Activated CD4-positive, CD25-positive, alpha-beta regulatory T cell treated with anti-CD3 and anti-CD28 coated beads, Interleukin-2, amount 50 U/mL, for 16 hours (primary cell): ENCODE measurements at places on chromosomes 6 and 20.

GRCh38 chr20:50930139-50930975 lies 880 bp downstream of the ADNP start:
- no peak for DNase-seq

GRCh38 chr6:73694711-73695411 lies 1.1 kb upstream of the CD109 start:
- no peak for DNase-seq

DNA sequence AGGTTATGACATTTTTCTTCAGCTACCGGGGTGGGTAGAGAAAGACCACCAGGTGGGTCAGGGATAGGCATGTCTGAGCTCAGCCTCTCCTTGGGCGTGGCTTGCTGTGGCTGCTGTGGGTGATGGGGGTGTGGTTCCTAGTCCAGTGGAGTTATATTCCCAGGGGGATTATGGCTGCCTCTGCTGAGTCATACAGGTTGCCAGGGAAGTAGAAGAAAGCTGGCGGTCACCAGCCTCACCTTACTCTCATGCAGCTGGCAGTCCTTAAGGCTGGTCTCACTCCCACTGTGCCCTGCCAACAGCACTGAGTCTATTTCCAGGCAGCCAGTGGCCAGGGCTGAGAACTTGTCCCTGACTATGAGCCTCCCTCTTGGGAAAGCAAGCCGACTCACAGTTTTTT lies 130.0 kb downstream of the SCP2D1 start:
- no peak for DNase-seq

- DNase-seq = no peak
These were observed 60.0 kb downstream of the DNAH8 start for GRCh38 chr6:38774929-38775707.

- DNase-seq = no peak
These were observed 59.7 kb upstream of the SMIM29 start for GRCh38 chr6:34308483-34308882.

DNA sequence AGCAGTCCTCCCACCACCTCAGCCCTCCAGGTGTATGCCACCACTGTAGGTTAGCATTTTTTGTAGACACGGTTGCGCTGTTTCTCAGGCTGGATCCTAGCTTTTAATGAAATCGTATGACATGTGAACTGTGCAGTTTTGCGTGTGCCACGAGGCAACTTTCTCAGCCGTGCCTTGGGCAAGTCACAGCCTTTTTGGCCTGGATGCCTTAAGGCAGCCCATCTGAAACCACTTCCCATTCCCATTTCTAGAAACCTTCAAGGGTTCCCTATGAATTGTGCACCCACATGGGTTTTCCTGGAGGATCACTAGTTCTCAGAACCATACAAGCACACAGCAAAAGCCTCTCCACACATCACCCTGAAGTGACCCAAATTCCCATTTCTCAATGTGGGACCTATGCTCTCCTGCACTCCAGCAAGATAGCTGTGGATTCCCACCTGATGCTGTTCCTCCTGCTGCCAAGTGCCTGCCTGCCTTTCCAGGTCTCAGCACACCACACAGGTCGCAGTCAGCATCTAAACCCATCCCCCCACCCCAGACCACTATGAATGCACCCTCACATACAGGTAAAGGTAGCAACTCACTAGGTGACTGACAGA lies 28.9 kb downstream of the SNX5 start:
- DNase-seq = no peak

- no peak for DNase-seq
These were observed 445 bp downstream of the RAB32 start for GRCh38 chr6:146543940-146544615.

- no peak for DNase-seq
These were observed 102.6 kb upstream of the TNFAIP3 start for GRCh38 chr6:137764464-137764863.

DNA sequence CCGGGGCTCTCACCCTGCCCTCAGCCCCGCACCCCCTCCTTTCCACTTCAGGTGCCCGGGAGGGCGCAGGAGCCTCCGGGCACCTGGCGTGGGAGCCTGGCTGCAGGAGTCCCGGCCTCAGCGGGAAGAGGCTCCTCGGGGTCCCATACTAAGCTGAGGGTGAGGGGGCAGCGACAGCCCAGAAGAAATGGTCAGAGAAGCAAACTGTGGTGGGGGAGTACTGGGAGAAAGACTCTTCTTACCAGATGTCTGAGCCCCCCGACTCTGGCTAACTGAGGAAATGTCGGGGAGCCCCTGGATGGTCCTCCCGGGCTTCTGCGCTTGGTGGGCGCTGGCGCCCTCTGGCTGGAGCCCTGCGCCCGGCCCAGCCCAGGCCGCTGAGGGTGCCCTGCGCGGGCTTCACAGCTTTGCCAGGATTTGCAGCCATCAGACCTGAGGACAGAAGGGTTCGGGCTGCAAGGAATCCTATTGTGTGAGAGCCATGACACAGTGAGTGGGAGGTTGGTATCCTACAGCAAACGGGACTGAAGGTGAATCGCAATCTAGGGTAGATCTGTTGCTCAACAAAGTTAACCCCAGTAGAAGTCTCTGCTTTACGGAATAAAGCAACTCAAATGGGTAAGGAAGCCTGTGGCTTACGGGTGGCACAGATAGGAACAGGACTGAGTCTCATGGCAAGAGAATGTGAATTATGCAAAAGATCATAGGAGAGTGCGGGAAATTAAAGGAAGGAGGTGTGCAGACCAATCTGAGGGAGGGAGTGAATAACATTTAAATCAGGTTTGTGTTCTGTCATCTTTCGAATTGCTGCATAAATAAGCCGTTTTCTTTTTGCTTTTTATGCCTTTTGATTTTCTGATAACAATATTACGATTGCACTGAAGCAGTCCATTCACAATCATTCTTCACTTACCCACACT lies 639 bp upstream of the RCAN2 start:
- DNase-seq = no peak

GRCh38 chr20:50276119-50277063 lies 85.8 kb downstream of the CEBPB start:
- no peak for DNase-seq

GRCh38 chr6:83221276-83221675 lies 28.1 kb downstream of the RWDD2A start:
- no peak for DNase-seq

DNA sequence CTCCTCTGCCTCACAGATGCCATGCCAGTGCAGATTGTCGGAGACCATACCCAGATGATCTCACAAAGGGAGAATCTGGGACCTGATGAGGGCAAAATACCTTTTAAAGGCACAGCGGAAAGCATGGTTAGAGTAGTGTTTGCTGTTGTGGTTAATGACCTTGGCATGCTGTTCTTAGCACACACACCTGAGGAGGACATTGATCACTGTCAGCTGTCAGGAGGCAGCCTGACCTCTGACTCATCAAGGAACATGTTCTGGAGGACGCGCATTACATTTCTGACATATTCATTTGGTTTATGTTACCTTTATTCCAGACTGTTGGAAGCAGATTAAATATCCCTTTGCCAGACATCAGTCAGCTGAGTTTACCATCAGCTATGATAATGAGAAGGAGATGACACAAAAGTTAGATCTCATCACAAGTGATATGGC lies 57.1 kb downstream of the GOPC start:
- no peak for DNase-seq

- DNase-seq = no peak
These were observed 5.4 kb downstream of the GID8 start for GRCh38 chr20:62943396-62943795.

GRCh38 chr6:7171119-7171518 lies 63.4 kb downstream of the RREB1 start:
- DNase-seq = no peak

DNA sequence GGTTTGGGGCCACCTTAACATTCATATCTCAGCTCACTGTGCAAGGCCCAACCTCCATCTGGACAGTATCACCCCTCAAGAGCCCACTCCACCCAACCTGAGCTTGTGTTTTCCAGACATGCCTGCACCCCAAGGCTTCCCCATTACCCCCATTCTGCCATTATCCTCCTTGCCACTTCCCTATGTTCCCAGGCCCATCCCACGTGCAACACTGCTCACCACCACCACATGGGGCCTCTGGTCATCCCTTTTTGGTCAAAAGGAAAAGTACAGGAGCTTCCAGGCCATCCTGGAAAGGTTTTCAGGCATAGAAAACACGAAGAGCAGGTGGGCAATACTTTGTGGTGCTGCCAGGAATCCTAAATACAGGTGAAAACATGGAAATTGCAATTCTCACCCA lies 140.3 kb downstream of the SYNDIG1 start:
- DNase-seq = no peak

- no peak for DNase-seq
These were observed 1130.1 kb downstream of the HACE1 start for GRCh38 chr6:103729658-103730057.

DNA sequence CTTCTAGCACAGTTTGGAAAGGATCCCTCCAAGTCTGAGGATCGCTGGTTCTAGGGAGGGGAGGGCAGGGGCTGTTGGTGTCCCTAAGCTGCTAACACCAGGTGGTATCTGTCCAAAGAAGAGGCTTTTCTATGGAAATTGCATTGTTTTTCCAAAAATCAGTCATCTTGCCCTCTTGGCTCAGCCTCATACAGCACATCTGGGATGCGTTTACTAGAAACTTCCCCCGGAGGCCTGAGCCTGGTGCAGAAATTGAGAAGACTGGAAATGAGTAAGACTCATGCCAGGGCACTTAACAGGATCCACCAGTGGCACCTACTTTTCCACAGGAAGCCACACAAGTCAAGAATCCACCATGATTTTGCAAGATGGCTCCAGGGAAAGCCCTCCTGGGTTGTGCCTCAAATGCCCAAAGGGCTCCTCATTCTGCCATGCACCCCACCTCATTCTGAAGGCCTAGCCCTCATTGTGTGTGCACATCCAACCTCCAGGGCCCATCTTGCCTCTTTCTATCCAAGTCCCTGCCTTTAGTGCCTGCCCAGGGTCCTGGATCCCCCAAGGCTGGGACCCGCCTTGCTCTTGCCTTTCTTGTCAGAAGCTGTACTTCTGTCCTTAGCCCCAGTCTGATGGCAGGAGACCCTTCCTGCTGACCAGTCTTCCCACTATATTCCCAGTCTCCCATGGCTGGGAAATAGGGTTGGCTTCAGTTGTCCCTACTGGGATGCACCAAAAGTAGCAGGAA lies 97.6 kb downstream of the MRPL14 start:
- no peak for DNase-seq

GRCh38 chr6:68559070-68559469 lies 76.0 kb upstream of the ADGRB3 start:
- no peak for DNase-seq

GRCh38 chr20:47355489-47356219 lies 845 bp downstream of the ZMYND8 start:
- no peak for DNase-seq

GRCh38 chr6:57242505-57242904 lies 20.4 kb upstream of the RAB23 start:
- no peak for DNase-seq

- DNase-seq = no peak
These were observed 65.0 kb downstream of the ISM1 start for GRCh38 chr20:13286052-13286451.

- no peak for DNase-seq
These were observed 21.3 kb upstream of the SLC22A7 start for GRCh38 chr6:43276577-43277305.

DNA sequence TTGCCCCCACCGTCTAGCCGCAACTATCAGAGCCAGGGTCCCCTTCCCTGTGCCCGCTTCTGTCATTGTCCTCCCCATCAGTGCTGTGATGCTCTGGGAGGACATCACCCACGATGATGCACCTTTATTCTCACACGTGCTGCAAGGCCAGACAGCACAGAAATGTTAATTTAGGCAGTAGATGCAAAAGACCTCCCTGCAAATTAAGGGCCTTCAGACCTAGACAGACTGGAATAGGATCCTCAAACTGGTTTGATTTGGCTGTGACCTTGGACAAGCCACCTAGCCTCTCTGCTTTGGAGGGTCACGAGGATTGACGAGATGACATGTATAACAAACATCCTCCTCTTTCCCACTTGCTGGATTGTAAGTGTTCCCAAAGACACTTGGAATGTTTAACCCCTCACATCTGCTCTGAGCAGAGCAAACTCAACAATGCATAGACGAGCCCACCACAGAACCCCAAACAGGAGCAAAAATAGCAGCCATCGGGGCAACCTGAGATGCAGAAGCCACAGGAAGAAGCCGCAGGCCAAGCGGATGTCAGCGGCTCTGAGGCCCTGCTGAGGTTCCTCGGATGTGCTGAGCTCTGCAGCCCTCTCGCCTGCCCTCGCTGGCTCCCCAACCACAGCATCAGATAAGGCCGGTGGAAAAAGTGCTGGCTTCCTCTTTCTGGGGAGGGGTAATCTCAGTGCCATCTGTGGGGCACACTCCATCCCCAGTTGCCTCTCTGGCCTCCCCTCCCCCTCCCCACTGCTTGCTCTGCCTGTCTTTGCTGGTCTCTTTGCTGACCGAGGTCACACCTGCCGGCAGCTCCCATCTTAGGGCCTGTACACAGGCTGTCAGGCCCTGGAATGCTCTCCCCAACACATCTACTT lies 35.3 kb downstream of the TOX2 start:
- peak; percentile 42 for DNase-seq

- DNase-seq = no peak
These were observed 135.2 kb upstream of the PREP start for GRCh38 chr6:105537981-105538578.

DNA sequence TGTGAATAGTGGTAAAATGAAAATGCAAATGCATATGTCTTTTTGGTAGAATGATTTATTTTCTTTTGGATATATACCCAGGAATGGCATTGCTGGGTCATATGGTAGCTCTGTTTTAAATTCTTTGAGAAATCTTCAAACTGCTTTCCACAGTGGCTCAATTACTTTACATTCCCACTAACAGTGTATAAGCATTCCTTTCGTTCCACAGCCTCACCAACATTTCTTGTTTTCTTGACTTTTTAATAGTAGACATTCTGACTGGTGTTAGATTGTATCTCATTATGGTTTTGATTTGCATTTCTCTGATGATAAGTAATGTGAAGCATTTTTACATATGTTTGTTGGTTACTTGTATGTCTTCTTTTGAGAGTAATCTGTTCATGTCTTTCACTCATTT lies 144.0 kb downstream of the SIM1 start:
- DNase-seq = no peak

DNA sequence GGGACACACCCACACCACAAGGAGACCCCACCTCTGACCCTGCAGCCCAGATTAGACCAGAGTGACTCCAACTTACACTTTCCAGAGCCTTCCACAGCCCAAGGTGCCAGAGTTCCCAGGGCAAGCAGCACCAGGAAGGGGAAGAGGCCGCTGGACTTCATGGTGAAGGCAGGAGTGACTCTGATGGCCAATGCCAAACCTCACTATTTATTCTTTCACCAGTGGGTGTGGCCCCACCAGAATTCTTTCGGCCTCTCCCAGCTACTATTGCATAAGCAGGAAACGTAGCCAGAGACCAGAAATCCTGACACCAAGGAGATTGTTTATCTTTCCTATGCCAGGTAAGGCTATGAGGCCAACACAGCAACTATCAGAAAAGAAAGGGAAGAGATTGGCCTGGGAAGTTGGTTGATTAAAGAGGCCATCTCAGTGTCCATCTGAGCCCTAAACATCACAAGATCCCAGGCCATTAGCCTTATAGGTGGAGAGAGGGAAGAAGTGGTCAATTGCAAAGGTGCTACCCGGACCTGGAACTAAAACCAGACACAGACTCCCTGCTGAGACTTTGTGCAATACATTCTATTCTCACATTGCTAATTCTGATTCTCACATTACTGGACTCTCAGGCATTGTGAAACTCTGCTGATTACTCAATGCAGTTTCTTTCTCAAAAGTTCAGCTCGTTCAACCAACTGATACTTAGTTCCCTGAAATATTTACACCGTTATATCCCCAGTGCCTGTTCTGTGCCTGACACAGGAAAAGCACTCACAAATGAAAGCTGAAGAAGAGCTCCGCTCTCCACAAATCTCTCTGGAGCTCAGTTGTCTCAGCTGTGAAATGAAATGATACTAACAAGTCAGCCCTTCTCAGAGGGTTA lies at the start of gene SLPI:
SLPI (minus strand) TSS at position 182 of the 880 bp plus-strand sequence; CDS start at position 161, 21 bp downstream.
- DNase-seq = no peak
